T-helper 1 cell (primary cell): ENCODE measurements at places on chromosomes 13 and 19.
A peak's percentile ranks its signal among the peaks of the same experiment; 100 is the strongest.

DNA sequence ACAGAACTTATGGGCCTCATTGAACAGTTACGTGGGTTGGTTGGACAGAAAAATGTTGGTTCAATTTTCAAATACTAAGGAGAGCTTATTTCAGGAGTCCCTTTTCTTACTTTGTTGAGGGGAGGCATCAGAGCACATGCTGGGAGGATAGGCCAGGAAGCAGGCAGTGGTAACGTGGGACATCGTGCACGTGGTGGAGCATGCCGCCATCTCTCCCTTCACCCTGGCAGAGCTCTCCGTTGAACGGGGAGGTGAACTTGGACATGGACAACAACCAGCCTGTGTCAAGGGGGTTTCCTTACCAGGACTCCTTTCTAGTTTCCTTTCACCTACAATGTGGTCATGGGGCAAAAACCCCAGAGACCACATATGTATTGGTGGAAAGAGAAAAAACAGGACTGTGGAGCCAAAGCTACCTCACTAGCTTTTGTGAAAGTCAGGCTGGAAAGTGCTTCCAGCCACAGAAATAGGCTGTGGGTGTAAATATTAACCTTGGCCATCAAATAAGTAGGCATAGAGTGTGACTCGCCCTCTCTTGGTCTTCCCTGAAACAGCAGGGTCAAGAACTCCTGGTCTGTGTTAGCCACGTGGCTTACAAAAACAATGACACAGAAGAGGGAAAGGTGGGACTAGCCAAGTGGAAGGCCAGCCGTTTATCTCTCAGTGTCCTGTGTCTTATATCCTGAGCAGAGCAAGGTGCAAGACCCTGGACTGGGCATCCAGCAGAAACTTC lies 14.4 kb downstream of the MICOS13 start:
- DNase-seq = no peak

DNA sequence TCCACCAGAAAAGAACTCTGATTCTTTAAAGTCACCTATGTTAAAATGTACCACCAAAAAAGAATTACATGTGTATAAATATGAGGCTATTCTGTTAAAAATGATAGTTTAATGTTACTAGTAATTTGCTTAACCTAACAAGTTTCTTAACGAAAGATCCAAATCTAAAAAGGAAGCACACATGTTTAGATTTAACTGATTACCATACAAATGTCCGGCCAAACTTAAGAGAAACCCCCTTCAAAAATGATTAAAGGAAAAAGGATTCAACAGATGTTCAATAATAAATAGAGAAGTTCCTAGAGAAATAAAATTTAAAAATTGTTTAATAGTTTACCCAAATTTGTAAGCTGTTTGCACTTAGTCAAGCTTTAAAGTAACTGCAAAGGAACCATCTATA lies 5.0 kb upstream of the ZNF69 start:
- DNase-seq = no peak

GRCh38 chr19:7842661-7843294 lies 12.8 kb downstream of the EVI5L start:
- DNase-seq = no peak

DNA sequence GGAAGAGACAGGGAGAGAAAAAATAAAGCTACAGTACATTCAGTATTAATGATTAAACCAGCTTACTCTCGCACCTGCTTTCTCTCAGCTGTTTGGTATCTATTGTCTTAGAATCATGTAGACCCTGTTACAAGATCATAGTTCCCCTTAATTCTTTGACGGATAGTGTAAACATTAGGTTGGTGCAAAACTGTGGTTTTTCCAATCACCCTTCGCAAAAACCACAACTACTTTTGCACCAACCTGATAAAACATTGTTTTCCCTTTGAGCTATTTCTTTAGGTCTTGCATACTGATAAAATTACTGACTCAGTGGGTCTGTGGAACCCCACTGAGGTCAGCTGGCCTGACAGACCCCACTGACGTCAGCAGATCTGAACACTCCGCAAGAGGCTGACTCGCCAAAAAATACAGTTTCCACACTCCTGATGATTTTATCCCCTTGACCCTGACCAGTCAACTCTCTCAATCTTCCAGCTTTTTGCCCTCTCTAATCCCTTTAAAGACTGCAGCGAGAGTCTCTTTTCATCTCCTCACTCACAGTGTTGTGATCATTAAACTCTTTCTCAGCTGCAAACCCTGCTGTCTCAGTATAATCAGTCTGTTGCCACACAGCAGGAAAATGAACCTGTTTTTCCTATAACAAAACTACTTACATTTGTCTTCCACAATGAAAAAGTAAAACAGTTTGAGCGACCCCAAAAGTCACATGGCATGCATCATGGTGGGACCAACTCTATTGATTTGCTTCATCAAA lies 123.9 kb downstream of the SLITRK6 start:
- DNase-seq = no peak

GRCh38 chr19:38679839-38680238 lies 32.4 kb downstream of the ACTN4 start:
- no peak for DNase-seq

- no peak for DNase-seq
These were observed 7.2 kb upstream of the TUBB4A start for GRCh38 chr19:6509118-6509971.

GRCh38 chr13:40995997-40996396 lies 23.1 kb downstream of the ELF1 start:
- DNase-seq = no peak

- DNase-seq = no peak
These were observed 24.9 kb downstream of the RCBTB2 start for GRCh38 chr13:48508011-48508410.

GRCh38 chr19:44776402-44777096 lies 1.1 kb upstream of the CBLC start:
- no peak for DNase-seq

DNA sequence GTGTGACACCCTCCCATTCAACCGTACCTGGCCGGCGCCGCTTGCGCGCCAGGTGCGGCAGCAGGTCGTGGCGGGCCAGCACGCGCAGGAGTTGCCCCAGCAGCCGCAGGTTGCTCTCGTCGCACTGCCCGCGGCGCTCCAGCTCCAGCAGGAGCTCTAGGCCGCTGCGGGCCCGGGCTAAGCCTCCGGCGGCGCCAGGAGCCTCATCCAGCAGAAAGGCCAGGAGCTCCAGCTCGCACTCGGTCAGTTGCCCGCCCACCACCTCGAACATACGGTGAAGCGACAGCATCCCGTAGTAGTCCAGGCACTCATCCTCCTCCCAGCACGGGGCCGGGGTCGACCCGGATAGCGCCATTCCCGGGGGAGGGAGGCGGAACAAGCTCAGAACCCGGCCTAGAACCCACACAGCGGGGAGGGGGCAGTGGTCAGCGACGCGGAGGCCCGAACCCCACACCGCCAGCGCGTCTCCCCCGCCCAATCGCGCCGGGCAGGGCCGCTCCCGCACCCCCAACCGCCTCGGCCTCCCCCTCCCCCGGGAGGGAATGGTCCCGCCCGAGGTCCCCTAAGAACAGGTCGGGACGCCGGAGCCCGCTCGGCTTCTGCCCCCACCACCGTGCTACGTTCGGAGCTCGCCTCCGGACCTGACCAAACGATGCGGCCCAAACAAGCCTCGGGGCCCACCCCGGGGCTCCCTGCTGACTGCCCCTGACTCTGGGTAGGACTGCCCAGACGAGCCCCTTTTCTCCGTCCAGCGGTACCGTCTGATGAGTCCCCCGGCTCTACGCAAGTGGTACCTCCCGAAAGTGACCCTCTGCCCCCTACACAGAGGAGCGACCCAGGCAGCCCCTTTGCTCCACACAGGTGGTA lies 591 bp downstream of the DEDD2 start:
- peak; percentile 27 for DNase-seq

GRCh38 chr13:21117104-21117809 lies 55.9 kb upstream of the LATS2 start:
- DNase-seq = no peak

- no peak for DNase-seq
These were observed 399.0 kb downstream of the DCT start for GRCh38 chr13:94080527-94080926.

DNA sequence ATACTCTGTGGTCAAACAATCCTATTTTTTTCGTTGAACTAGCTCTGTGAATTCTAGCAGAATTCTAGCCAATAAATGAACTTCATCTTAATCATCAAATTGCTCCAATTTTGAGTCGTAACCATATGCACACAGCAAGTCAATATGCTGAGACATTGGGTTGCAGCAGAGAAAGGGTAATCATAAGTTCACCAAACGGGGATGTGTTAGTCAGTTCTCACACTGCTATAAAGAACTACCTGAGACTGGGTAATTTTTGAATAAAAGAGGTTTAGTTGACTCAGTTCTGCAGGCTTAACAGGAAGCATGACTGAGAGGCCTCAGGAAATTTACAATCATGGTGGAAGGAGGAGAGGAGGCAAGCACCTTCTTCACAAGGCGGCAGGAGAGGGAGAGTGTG lies 67.7 kb upstream of the ABCC4 start:
- no peak for DNase-seq

DNA sequence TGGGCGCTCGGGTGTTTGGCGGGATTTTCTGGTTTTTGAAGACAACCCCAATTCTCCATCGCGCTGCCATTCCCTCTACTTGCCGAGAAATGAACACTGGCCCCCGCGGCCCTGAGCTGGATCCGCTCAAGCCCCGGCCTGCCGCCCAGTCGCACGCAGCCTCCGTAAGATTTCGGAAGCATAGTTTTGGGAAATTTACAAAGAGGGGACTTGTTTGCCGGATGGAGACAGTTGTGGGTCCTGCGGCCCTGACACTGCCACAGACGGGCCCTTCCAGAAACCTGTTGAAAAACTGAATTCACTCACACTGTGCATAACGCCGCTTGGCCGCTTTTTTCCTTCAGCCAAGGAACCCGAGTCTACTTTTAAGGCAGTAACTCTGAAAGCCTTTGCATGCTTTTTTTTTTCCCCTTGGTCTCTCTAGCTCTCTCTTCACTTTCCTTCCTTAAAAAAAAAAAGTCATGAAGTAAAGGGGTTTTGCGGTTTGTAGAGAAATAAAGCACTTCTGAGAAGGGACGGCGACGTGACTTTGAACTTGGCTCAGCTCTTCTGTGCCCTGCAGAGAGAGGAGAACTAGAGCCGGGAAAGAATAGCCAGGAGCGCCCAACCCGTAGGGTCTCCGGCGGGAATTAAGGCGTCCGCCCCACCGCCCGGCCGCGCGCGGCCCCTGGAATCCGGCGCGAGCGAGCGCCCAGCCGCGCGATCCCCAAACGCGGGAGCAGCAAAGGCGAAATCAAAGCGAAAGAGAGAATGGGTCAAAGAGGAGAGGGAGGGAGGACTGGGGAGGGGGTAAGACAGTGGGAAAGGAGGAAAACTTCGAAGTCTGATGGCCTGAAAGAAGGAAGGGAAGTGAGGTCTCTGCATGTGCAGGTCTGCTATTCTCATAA lies 3.4 kb upstream of the ZIC2 start:
- no peak for DNase-seq

DNA sequence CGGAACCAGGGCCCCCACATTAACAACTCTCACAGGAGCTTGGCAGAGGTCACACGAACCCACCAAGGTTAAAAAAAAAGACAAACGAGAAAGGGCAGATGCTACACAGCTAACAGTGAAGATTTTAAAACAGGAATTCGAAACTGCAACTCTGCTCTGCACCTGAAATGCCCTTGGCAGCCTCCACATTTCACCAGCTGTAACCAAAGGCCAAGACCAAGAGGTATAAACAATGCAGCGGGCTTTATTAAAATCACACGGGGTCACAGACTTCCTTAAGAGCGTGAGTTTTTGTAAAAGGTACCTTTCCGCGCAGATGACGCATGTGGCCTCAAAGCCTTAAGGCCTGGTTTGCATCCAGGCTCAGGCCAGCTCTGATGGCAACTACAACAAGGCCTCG lies 88.2 kb downstream of the STK24 start:
- no peak for DNase-seq

DNA sequence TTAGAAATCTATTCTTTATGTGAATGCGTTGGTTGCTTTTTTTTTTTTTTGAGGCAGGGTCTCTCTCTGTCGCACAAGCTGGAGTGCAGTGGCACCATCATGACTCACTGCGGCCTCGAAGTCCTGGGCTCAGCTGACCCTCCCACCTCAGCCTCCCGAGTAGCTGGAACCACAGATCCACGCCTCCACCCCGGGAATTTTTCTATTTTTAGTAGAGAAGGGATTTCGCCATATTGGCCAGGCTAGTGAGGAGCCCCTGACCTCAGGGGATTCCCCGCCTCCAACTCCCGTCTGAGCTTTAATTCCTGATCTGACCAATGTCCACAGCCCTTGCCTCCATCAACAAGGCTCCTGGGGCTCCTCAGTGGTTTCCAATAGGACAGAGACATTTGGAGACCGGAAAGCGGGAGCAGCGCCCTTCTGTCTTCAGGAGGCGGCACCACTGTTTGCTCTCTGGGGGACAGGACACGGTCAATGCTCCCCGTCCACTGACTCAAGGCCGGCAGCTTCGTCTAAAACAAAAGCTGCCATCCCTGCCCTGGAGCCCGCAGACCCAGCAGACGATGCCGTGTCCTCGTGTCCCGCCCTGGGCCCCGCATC lies 503 bp downstream of the TUBA3C start:
- no peak for DNase-seq

DNA sequence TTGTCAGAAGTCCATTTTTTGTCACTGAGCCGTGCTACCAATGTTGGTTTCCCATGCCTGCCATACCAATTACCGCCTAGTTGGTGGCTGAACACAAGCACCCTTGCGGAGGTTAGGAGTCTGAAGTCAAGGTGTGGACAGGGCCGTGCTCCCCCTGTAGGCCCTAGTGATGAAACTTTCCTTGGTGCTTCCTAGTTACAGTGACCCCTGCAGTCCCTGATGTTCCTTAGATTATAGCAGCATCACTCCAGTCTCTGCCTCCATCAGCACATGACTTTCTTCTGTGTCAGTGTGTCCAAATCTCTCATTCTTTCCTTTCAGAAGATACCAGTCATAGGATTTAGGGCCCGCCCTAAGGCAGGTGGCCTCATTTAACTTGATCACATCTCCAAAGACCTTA lies 99.0 kb downstream of the MYO16 start:
- no peak for DNase-seq

DNA sequence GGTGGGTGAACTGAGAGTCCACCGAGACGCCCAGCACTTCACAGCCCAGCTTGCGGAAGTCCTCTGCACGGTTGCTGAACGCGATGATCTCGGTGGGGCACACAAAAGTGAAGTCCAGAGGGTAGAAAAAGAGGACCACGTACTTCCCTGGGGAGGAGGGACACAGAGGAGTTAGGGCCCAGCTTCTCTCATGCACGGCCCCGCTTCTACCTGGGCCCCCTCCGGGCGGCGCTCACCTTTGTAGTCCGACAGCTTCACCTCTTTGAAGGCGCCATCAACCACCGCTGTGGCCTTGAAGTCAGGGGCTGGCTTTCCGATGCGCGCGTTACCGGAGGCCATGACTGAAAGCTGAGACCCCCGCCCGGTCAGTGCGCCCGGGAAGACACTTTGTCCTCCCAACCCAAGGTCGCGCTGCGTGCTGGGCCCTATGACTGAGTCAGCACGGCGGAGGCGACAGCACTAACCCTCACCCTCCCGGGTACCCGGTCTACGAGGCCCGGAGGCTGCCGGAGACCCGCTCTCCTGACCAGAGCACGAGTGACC lies 606 bp downstream of the PRDX2 start:
- DNase-seq = no peak
